ENCODE measurements at places on chromosomes 11 and 22. TPM values are rescaled to one million over a fixed set of nuclear protein-coding genes. Genes with fewer than 3 reads are reported as not detected.

DNA sequence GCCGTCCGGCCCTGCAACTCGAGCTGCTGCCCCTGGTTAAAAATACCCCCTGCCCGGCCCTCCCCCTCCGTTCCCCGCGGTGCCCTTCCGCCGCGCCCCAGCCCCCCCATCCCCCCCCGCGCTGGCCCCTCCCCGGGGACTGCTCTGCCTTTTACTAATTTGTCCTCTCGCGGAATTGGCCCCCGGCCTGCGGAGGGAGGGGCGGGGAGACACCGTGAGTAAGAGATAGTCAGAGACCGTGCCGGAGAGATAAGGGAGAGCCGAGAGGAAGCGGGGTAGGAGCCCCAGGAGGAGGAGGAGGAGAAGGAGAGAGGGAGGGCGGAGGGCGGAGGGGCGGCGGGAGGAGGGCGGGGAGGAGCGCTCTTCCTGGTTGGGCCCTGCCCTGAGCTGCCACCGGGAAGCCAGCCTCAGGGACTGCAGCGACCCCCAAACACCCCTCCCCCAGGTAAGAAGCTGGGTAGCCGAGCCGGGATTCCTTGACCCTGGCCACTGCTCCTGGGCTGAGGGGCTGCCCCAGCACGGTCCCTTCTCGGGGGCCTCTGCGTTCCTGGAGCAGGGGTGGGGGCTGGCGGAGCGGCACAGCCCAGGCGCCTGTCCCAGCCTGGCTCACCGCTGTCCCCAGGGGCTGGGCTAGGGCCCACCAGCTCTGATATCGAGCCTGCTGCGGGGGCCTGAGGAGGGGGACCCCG, at the start of gene CAPN1:
CAPN1 (plus strand) TSS at position 360 of the 689 bp plus-strand sequence. CDS start 774 bp downstream, outside the sequence.
- peaks cover 17% of the 10 kb centered on the region for H3K4me1 ChIP-seq
- no peaks in the 10 kb centered on the region for H3K27me3 ChIP-seq
- H3K27ac ChIP-seq, result peak within 1 kb of the TSS; percentile 80
- H3K4me3 ChIP-seq, result peak within 1 kb of the TSS; percentile 84
- DNase-seq, result no peak
- H3K36me3 ChIP-seq, result peaks cover 8% of the 10 kb centered on the region

GRCh38 chr22:43148581-43148980, 2.8 kb upstream of the TSPO start:
- no peak for DNase-seq
- H3K36me3 ChIP-seq, result no peaks in the 10 kb centered on the region
- H3K4me3 ChIP-seq, result no peak overlapping the region
- H3K27ac ChIP-seq, result no peak overlapping the region
- no peaks in the 10 kb centered on the region for H3K27me3 ChIP-seq
- peaks cover 17% of the 10 kb centered on the region for H3K4me1 ChIP-seq

- peaks cover 9% of the 10 kb centered on the region for H3K27me3 ChIP-seq
- peaks cover 34% of the 10 kb centered on the region for H3K4me1 ChIP-seq
- H3K36me3 ChIP-seq, result peaks cover 15% of the 10 kb centered on the region
Observed at GRCh38 chr22:38841211-38841610, 2.6 kb downstream of the NPTXR start.

DNA sequence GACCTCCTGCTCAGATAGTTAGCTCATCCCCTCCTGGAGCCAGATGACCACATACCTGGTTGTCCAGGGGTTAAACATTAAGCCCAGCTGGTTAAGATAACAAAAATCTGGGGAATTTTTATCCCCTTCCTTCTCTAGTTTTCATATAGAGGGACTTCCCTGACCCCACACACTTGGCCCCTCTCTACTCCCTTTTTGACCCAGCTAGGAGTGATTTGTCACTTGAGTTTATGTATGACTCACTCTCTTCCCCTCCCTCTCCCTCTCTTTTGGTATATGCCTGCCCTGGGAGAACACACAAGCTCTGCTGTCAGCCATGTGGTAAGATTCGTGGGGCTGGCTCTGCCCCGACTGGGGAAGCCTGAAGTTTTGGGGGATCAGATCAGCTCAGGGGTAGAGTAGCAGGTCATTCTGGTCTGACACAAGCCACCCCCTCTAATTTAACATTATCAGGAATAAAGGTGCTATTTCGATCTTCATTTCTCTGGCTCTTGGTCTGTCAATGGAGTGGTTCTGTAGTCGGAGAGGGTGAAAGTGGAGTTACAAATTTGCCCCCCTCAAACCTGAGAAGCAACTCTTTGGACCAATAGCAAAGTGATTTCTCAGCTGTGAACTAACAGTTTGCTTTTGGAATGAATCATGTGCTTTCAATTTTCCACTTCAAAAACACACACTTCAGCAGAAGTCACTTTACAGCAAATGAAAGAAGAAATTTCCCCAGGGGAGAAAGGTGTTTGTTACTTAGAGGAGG, 415.3 kb upstream of the CADM1 start:
- DNase-seq, result no peak
- peak overlapping the region; percentile 41 for H3K27ac ChIP-seq
- peaks cover 13% of the 10 kb centered on the region for H3K27me3 ChIP-seq
- H3K36me3 ChIP-seq, result no peaks in the 10 kb centered on the region
- H3K4me1 ChIP-seq, result peaks cover 16% of the 10 kb centered on the region

GRCh38 chr11:86103808-86104207, 34.9 kb upstream of the PICALM start:
- no peak overlapping the region for H3K27ac ChIP-seq
- no peaks in the 10 kb centered on the region for H3K36me3 ChIP-seq
- no peak for DNase-seq

DNA sequence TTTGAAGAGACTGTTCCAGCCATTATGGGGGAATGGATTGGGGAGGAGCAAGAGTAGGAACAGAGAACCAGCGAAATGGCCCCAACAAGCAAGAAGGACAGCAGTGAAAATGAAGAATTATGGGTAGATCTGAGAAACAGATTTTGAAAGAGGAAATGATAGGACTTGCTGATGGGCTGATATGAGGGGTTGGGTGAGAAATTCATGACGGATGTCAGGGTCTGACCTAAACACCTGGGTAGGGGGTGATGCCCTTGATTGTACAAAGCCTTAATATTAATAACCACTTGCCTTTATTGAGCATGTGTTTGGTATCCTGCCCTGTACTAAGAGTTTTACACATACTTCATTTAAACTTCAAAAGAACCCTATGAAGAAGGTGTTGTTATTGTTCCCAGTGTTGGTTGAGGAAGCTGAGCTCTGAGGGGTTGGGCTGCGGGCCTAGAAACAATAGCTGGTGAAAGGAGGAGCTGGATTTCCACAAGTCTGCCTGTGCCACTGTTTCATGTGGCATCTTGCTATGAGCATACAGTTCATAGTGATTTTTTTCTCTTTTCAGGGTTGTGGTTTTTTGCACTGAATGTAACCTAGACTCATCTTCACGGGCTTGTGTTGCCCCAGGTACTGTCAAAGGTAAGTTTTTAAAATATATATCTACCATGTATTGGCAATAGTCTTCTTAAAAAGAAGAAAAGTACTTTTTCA, 61.1 kb upstream of the TNRC6B start:
- H3K4me1 ChIP-seq, result no peaks in the 10 kb centered on the region
- H3K4me3 ChIP-seq, result no peak overlapping the region
- H3K27me3 ChIP-seq, result no peaks in the 10 kb centered on the region
- no peak for DNase-seq
- no peaks in the 10 kb centered on the region for H3K36me3 ChIP-seq

- H3K4me3 ChIP-seq, result no peak overlapping the region
- peaks cover 5% of the 10 kb centered on the region for H3K27me3 ChIP-seq
- peaks cover 8% of the 10 kb centered on the region for H3K4me1 ChIP-seq
- H3K36me3 ChIP-seq, result no peaks in the 10 kb centered on the region
Observed at GRCh38 chr11:76228071-76228874, 22.0 kb upstream of the WNT11 start.

DNA sequence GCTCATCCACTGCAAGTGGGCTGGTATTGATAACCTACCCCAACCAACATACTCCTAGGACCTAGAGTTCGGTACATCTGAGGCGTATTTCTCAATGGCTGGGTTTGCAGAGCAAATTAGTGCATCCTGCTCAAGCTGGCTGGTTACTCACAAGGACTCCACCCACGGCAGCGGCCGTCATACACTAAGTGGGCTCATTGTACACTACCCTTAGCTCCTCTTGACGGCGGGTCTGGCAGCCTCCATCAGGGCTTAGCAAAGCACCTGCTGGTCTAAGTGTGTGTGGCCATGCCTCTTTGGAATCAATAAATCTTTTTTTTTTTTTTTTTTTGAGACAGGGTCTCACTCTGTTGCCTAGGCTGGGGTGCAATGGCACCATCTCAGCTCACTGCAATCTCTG, 20.2 kb upstream of the KCNJ11 start:
- H3K4me3 ChIP-seq, result no peak overlapping the region
- peaks cover 10% of the 10 kb centered on the region for H3K4me1 ChIP-seq
- peaks cover 15% of the 10 kb centered on the region for H3K27me3 ChIP-seq
- no peaks in the 10 kb centered on the region for H3K36me3 ChIP-seq
- DNase-seq, result no peak

C22orf31 gene
- total RNA-seq, result not detected

TMEM179B gene
- 35.1 TPM for total RNA-seq

TM7SF2 gene
- total RNA-seq, result 14.4 TPM

RAPSN gene
- 0.33 TPM for total RNA-seq

DRD2 gene
- total RNA-seq, result not detected
